Activated T-helper 1 cell treated with anti-CD3 and anti-CD28 coated beads, Interleukin-12 subunit alpha, Interleukin-12 subunit beta, Interleukin-2, Interleukin-4 antibody, amounts not matched to agents 30 ng/mL and 10 ng/mL and 1 ng/mL, durations not matched to agents 14 hours and 24 hours and 36 hours (primary cell): ENCODE measurements at places on chromosomes 7 and 10.

- DNase-seq, result no peak
Observed at GRCh38 chr10:29083096-29083495, 205.8 kb upstream of the LYZL1 start.

- no peak for DNase-seq
Observed at GRCh38 chr7:81846398-81846797, 76.6 kb upstream of the HGF start.

DNA sequence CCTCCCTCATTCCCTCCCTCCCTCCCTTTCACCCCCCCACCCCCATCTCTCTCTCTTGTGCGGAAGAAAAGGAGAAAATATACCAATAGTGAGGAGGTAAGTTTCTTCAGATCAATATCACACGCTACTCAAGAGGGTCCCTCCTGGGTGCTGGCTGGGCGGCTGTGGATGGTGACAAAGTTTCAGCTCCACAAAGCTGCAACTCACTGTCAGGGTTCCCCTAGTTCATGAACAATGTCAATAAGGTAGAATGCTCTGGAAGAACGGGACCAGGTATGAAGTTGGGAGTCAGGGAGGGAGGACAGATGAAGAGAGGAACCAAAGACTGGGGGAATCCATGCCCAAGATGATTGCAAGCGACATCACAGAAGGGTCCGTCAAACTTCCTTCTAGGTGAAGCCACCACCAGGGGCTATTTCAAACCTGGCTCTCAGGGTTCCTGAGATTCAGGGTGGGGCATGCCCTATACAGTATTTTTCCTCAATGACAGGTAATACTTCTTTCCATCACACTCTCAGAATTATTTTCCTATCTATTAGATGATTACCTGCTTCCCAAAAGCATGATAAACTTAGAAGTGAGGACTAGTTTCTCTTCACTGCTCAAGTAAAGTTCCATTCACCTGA, 1.4 kb upstream of the PDE1C start:
- no peak for DNase-seq

- no peak for DNase-seq
Observed at GRCh38 chr7:158386866-158387545, 200.6 kb downstream of the PTPRN2 start.

DNA sequence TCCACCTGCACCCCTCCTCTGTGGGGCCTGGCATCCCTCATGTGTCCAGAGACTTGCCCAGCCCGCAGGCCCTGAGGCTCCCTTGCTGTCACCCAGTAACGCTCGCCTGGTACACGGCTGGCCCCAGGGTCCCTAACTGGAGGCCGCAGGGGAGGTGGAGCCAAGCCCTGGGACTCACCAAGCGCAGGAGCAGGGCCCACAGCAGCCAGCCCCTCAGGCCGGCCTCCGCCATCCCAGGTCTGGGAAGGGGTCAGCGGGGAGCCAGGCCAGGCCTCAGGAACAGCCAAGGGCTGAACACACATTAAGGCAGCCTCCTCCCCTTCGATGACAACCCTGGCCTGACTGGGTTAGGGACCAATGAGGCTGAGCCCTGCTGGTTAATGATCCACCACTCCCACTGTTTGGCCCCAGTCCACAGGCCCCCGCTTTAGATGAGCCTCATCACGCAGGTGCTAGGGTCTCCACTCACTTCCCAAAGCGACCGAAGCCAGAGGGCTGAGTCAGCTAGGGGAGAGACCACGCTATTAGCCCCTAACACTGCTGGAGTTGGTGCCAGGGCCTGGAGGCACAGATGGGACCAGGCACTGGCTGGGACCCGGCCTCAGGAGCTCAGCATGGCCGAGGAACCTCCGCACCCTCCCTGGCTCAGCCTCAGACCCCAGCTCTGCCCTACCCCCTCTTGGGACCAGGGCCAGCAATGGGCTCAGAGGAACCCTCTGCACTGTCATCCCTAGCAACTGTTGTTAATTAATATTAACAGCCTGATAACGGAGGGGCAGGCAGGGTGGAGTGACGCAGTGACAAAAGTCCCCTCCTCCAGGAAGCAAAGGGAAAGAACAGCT, at the start of gene NPC1L1:
TSS of gene NPC1L1 (minus strand) at position 303 of the 842 bp plus-strand sequence. CDS start at position 232, 71 bp downstream.
- DNase-seq, result no peak
